ENCODE measurements at places on chromosomes 6 and 20.

DNA sequence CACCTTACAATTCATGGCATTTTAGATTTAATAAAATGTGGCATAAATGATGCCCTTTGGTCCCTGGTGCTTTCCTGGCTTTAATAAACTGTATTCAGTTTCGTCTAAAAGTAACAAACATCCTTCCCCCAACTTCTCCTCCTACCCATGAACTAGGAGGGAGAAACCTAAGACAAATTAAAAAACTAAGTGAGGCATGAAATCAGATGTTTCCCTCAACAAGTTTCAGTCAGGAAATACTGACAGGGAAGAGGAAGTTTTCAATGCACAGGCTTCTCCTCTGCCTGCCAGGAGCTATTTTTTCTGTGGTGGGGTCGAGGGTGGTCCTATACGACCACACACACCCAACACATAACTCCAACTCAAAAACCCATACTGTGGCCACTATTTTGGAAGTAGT, 10.0 kb downstream of the HBS1L start:
- DNase-seq = no peak

- no peak for DNase-seq
Observed at GRCh38 chr6:154672086-154672485, 61.1 kb upstream of the SCAF8 start.

DNA sequence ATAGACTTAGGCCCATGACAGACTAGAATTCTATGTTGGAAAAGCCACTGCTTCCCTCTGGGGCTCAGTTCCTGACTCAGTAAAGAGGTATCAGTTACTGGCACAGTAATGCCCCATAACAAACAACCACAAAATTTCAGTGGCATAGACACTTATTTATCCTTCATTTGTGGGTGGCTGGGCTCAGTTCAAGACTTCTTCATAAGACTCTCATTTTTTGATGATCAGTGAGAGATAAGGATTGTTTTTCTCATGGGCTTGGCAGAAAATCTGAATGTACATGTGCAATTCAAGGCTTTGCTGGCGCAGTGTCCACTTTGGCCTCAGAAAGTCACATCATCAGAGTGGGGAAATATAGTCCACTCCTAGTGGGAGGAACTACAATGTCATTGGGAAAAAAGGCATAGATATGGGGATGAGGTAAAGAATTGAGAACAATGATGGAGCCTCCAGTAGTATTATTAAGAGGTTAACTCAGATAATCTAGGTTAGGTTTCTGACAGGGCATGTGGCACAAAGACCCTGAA, 384.6 kb upstream of the FLRT3 start:
- no peak for DNase-seq

DNA sequence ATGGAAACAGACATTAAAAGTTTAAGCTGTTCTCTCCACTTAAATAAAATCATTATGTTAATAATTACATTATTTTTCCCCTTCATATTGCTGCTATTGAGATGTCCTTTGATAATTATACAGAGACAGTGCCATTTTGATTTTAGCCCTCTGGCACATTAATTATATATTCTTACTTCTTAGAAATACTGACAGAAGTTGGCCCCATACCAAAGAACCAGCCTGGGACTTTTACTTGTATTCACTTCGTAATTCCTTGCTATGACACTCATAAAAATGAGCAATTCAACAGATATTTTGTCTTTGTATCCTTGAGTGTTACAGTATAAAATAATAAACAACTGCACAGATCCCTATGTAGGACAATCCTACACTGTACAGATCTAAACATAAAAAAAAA, 743.7 kb downstream of the TBC1D32 start:
- no peak for DNase-seq

GRCh38 chr20:14992961-14993360, 655.5 kb upstream of the FLRT3 start:
- DNase-seq = no peak

DNA sequence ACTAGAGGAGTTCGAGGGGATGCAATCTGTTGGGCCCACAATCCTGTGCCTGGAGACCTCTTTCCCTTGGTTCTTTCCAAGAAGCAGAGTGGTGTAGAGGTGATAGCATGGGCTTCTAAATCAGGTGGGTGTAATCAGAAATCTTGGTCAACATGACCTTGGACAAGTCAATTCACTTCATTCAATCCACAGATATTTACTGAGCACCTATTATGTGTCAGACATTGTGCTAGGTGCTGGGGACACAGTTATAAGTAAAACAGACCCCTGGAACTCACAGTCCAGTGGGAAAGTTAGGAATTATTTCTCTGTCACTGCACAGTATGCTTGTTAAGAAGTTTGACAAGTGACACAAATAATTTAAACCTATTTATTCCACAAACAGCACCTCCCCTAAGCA, 3.3 kb upstream of the E2F1 start:
- DNase-seq = no peak

GRCh38 chr6:83193747-83194566, 800 bp downstream of the RWDD2A start:
- DNase-seq = no peak

GRCh38 chr6:166710084-166710483, 83.0 kb upstream of the RPS6KA2 start:
- no peak for DNase-seq

- DNase-seq = no peak
Observed at GRCh38 chr6:3032986-3033385, 33.3 kb downstream of the NQO2 start.

- DNase-seq = no peak
Observed at GRCh38 chr20:3406481-3407039, 909 bp downstream of the DNAAF9 start.

DNA sequence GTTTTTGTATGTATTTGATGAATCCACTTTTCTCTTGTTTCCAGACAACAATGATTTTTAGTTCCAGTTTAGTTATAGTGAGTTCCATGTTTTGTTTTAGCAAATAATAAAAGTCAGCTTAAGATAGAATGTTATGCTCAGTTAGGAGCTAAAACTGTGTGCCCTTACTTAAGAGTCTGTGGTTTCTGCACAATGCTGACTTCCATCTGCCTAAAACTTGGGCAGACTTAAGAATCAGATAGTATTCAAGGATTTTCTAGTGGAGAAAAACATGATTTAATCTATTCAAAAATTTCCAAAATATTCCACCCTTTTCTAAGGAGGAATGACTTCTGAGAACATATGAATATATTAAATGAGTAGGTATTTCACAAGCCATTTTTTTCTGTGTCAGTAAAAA, 32.8 kb downstream of the LAMA4 start:
- no peak for DNase-seq

DNA sequence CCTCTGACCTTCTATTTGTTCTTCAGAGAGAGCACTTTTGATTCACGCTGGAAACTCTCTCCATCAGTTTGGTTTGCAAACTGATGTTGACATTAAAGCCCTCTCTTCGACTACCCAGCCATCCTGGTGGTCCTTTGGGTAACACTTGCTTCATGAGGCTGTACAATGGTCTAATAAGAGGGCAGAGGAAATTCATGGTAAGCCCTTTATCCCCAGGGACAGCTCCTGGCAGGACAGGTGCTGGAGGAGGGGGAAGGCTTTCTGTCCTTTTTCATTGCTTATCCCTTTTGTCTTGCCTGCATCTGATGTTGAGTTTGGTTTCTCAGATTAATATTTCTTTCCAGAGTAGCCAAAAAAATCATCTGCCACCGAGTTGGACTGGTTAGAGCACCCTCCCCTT, 52.1 kb upstream of the CD93 start:
- no peak for DNase-seq

- DNase-seq = no peak
Observed at GRCh38 chr20:21706261-21707195, 1.1 kb downstream of the PAX1 start.

Data from right renal cortex interstitium (tissue), 3 donors.